Spleen (tissue), 13 donors: ENCODE measurements at places on chromosomes 13 and 19. TPM values are rescaled to one million over a fixed set of nuclear protein-coding genes. Genes with fewer than 3 reads are reported as not detected.

The CYP4F12 gene
- total RNA-seq: 2.8 TPM

The CD22 gene
- total RNA-seq: 446 TPM

The TSSK6 gene
- total RNA-seq: 2.7 TPM

The ZNF841 gene
- total RNA-seq: 30.4 TPM

The LONP1 gene
- total RNA-seq: 61.4 TPM

The ANKRD24 gene
- 2.2 TPM for total RNA-seq

The ZNF865 gene
- total RNA-seq: 12.5 TPM

The RGL3 gene
- 37.8 TPM for total RNA-seq

The CYP4F3 gene
- 3.5 TPM for total RNA-seq

The TUBA3C gene
- total RNA-seq: not detected

The BAX gene
- total RNA-seq: 106 TPM

The SIGLEC5 gene
- not detected for total RNA-seq

The FUT1 gene
- total RNA-seq: 14.5 TPM

The MTMR6 gene
- total RNA-seq: 23.7 TPM

The ZNF285 gene
- total RNA-seq: 4.2 TPM

The IER2 gene
- 131 TPM for total RNA-seq

The CCL25 gene
- total RNA-seq: 1.2 TPM

The MUC16 gene
- total RNA-seq: 0.54 TPM

The SPACA4 gene
- not detected for total RNA-seq

The MISP gene
- total RNA-seq: not detected

The CYP4F11 gene
- total RNA-seq: 4.9 TPM

The CDADC1 gene
- 11.1 TPM for total RNA-seq

The OR4F17 gene
- total RNA-seq: not detected

The LILRB4 gene
- 33.4 TPM for total RNA-seq

The A1BG gene
- total RNA-seq: 49.9 TPM

The ZNF8 gene
- 6.6 TPM for total RNA-seq

The ZNF331 gene
- total RNA-seq: 27.8 TPM

The TGFB1 gene
- total RNA-seq: 108 TPM

The RFPL4A gene
- not detected for total RNA-seq

The ZNF850 gene
- 3.4 TPM for total RNA-seq

The DCT gene
- total RNA-seq: 0.21 TPM
